Activated B cell treated with CpG ODN at 0.5 μM for 24 hours (primary cell): ENCODE measurements at places on chromosomes 2 and 18.

DNA sequence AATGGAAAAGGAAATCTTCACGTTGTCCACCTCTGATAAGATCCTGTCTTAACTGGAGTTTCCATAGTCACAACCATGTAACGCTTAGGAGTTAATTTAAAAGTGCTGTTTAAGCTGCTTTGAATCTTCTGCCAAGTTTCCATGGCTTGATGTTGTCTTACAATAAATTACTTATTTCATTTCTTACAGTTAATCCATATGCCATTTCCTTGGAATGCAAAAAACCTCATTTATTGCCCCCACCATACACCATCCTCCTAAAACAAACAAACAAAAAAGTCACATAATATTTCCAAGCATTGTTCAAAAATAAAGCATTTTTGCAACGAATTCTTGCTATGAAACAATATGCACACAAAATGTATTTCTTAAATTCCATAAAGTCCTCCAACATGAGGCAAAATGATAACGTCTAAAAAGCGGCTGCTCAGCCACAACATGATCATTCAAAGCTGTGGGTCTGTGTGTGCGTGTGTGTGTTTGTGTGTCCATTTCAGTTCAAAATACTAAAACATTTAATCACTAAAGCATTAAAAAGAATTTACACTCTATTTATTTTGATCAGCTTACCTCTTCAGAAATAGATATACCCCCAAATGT, 46.8 kb upstream of the PXDN start:
- no peak for DNase-seq

DNA sequence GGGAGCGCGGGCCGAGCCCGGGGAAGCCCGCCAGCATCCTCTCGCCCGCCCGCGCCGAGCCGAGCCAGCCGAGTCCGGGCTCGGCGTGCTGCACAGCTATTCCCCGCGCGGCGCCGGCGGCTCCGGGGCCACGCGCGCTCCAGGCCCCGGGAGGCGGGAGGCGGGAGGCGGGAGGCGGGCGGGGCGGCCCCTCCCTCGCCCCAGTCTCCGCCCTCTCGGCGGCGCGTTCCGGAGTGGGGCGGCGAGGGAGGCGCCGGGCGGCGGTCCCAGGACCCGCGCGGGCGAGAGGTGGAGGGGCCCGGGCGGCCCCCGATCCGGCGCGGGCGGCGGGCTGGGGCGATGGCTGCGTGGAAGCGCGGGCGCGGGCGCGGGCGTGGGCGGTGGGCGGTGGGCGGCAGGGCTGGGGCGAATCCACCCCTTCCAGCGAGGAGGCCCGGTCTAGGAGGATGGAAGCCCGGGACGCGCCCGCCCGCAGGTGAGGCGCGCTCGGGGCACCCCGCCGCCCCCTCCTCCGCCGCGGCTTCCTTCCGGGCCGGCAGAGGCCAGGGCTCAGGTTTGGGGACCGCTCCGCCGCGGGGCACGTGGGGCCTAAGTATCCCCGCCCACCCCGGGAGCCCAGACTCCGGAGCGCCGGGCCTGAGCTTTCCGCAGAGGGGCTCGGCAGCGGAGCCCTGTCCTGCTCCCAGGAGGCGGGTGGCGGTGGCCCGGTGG, at the start of gene ADCY3:
TSS of gene ADCY3 (minus strand) at position 140 of the 711 bp plus-strand sequence. CDS start 1,250 bp downstream, outside the sequence.
- DNase-seq: peak; percentile 62

DNA sequence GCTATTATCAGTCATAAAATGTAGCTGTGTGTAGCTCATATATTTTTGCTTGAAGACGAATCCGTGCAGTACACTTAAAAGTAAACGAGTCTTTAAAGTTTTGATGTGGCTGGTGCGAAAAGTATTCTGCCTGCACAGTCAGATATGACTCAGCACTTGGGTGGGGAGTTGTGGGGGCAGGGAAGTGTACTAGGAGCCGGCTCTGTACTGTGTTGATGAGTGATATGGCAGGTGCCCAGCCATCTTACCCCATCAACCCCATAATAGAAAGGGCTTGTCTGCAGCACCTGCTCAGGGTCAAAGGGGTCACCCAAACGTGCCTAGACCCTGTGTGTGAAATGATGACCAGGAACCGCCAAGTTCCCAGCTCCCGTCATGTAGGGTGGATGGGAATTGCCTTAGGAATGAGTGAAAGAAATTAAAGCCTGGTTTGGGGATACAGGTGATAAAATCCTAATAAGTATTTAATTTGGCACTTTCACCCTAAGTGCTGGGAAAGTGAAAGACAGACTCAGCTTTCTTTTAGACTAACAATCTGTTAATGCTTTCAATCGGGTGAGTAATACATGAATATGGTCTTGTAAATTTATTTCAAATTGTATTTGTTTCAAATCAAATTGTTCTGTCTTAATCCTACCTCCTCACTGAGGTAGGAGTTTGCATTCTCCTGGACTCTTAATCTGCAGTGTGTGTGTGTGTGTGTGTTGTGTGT, 48.0 kb downstream of the BCL2L11 start:
- DNase-seq: no peak

GRCh38 chr2:103167599-103167998, 405.8 kb downstream of the TMEM182 start:
- DNase-seq: no peak

GRCh38 chr2:65431421-65432226, 775 bp downstream of the SPRED2 start:
- DNase-seq: peak; percentile 58

DNA sequence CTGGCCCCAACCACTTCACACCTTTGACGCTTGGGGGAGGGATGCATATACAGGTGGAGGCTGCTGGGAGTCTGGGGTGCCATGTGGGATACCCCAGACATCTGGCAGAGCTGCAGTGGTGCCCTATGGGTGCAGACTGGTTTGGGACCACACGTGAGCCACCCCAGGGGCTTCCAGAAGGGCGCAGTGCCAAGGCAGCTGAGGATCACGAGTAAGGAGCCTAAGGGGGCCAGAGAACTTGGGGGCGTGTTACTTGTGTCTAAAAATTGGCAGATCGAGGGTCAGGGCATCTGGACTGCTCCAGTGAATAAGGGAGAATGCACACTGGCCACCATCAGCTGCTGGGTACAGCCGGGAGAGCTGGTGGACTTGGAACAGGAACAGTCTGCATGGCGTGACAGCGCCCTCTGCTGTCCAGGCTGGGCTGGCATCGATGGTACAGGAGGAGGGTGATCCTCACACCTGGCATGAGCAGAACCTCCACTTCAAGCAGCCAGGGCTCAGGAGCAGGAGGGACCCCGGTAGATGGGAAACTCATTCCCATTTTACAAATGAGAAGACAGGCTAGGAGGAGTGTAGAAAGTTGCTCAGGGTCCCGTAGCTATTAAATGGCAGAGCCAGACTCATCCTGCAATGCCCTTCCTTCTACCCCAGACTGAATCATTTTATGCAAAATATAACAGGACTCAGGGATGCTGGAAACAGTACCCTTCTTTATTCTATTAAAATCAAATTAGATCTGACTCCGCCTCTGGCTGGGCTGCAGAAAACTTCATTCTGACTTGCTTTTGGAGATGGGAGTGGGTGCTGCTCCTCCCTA, 60.4 kb downstream of the ATOH8 start:
- peak; percentile 72 for DNase-seq

DNA sequence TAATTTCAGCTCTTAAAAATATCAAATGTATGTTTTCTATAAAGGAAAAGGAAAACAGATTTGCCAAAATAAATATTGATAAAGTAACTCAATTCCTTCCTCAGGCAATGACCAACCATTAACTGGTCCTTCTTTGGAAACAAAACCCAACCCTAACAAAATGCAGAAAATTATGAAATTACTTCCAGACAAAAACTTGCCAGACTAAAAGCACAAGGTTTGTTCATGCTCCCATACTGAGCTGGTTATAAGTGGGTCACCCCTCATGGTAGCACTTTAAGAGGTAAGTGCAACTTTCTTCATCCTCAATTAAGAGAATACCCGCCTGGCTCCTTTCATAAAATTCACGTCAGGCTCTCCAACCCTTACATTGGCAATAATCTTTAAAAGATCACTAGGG, 31.1 kb upstream of the TTC32 start:
- no peak for DNase-seq

DNA sequence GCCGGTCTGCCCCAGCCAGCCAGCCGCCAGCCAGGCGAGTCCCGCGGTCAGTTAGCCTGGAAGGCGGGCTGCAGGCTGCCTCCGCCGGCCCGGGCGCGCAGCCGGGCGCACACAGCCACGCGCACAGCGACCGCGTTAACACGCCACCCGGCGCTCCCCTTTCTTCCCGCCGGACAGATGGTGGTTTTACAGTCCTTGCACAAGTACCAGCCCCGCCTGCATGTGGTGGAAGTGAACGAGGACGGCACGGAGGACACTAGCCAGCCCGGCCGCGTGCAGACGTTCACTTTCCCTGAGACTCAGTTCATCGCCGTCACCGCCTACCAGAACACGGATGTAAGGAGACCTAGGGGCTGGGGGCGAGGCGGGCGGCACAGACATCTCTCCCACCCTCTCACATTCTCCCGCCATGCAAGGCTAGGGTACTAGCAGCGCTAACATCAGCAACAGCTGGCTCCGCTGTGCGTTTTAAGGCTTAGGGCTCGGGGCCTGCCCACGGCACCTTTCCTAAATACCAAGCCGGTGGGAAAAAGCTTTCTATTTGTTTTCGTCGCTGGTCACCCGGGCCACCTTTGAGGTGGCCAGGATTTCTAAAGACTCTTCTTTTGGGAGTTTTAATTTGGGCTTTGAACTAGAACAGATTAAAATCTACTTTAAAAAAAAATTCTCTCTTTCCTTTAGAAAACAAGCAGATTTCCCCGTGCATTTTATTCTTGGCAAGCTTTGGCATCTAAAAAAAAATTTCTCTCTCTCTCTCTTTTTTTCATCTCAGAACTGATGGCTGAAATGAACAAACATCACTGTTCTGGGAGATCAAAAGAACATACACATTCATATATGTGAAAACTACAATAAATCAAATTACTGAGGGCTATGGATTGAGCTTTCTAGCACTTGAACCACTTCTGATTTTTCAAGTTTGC, 2.9 kb downstream of the TBR1 start:
- DNase-seq: no peak

- no peak for DNase-seq
Observed at GRCh38 chr2:212595036-212595654, 56.5 kb upstream of the ERBB4 start.

- DNase-seq: no peak
Observed at GRCh38 chr2:135728064-135728743, 13.5 kb upstream of the UBXN4 start.

DNA sequence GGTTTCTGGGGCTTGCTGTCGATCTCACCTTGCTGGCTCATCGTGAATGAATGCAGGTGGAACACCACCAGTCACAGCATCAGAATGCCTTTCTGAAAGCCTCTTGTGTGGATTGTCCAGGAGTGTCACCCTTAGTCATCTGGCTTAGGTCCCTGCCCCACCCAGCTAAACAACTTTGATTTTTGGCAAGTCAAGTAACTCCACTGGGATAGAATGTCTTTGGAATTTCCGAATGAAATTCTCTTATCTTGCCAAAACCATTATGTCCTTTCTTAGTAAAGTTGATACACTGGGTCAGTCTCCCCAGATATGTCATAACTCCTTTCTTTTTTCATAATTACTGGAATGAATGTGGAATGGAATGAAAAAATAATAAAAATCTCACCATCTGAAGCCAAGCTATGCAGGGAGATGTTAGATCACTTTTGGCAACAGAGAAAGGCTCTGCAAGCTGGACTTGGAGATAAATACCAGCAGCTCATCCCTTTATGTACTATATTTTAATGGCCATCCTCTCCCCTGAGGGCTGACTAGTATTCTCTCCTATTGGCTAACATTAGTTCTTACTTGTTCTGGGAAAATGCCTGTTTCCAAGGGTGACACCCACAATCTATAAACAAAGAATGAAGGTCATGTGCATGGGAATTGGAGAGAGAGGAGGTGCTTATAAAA, 35.4 kb downstream of the INSIG2 start:
- DNase-seq: no peak

DNA sequence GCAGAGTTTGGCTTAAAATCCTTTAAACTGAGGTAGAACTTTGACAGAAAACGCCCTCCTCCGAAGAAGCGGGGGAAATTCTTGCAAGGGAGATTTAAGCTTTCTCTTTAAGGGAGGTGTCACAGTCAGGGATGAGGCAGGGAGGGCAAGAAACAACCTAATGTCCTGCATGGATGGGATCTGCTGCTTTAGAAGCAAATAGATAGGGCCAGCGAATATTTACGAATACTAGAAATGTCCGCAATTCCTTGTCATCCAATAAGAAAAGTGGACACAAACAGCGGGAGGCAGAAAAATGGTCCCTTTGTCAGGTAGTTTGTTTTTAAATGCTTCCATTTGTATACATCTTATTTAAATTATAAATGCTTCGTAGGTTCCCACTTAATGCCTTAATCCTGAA, 12.0 kb downstream of the MEIS1 start:
- DNase-seq: no peak

DNA sequence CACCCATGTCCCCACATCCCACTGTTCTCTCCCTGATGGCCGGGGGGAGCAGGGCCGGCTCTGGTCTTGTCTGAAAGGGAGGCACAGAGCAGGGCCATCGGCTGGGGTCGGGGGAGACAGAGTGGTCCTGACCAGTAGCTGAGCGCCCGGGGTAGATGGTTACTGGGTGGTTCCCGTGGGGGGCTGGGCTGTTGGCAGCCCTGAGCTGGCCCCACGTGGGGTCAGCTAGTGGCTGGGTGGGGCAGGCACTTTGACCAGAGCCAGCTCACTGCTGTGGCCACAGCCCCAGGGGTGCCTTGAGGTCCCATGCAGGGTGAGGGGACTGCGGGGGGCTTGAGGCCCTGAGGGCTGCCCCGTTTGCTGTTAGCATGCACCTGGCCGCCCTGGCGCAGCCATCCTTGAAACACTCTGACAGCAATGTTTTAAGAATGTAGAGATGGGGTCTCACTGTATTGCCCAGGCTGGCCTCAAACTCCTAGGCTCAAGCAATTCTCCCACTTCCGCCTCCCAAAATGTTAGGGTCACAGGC, 12.3 kb upstream of the NEU4 start:
- peak; percentile 12 for DNase-seq

DNA sequence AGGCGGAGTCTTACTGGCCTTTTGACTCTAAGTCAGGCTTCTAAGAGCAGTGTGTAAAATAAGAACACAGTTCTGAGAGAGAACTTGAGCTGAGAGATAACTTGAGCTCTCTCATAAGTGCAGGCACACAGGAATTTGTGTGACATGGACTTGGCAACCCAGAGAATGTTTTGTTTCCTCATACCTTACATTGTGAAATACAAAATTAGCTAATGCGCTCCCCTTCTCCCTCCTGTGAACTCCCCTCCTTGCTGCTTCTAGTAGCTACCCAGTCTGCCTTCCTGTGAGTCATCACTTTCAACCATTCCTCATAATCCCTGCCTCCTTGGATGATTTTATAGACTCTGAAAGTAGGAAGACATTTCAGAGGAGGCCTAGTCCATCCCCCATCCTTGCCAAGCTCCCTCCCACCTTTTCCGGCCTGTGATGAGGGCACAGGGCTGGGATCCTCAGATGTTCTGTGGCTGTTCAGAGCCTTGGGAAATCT, 22.6 kb downstream of the FER1L5 start:
- no peak for DNase-seq
